ENCODE measurements at places on chromosomes 3 and 15.

DNA sequence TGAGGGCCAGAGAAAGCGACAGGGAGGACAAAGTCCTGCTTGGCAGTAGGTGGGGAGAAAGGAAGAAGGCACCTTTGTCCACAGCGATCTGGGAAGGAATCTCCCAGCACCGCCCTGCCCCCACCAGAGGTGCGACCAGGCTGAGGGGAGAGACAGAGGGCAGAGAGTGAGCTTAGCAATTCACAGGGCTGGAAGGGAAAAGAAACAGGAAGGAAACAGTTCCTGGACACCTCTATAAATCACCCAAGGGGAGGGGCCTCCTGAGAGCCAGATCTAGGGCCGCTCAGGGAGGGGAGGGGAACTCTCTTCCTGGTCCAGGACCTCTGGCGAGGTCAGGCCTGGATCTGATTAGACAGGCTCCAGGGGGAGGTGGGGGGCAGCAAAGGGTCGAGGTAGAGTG is 35.4 kb downstream of the RNU5B-1 start:
- no peaks in the 10 kb centered on the region for H3K36me3 ChIP-seq
- no peak overlapping the region for H3K4me3 ChIP-seq
- no peak for DNase-seq
- H3K27ac ChIP-seq: no peak overlapping the region
- no peaks in the 10 kb centered on the region for H3K4me1 ChIP-seq
- peaks cover 75% of the 10 kb centered on the region for H3K27me3 ChIP-seq

DNA sequence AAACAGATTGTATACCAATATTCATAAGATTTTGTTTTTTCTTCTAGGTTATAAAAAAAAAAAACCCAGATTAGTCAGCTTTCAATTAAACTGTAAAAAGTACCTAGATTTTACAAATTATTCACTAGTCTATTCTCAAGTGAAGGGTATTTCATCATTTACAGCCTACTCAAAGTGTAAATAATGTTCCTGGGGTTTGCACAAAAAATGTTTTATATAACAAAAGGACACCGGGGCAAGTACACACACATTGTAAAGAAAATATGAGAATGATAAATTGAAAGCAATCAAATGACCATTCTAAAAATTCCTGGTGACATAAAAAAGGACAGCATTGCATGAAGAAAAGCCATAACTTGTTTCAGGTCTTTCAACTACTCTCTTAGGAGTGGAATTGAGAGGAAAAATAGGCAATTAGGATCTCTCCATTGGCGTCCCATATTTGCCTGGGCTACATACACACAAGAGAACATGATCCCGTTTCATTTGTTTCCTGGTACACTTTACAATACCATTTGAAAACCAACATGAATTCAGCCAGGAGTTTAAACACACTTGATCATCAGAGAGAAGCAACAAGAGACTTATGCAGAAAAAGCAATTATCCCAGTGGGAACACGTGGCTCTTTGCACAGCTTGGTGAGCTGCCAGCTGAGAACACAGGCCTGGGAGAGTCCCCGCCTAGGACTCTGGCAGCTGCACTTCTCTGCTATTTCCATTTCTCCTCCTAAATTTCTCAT is 1039.2 kb downstream of the ROBO1 start:
- peaks cover 2% of the 10 kb centered on the region for H3K4me1 ChIP-seq
- no peaks in the 10 kb centered on the region for H3K27me3 ChIP-seq
- DNase-seq: peak; percentile 56
- H3K27ac ChIP-seq: no peak overlapping the region

- no peaks in the 10 kb centered on the region for H3K36me3 ChIP-seq
- no peak overlapping the region for H3K4me3 ChIP-seq
- no peak for DNase-seq
Observed at GRCh38 chr3:177751770-177752169, 554.5 kb upstream of the TBL1XR1 start.

- H3K36me3 ChIP-seq: peaks cover 4% of the 10 kb centered on the region
- H3K27me3 ChIP-seq: no peaks in the 10 kb centered on the region
- peaks cover 11% of the 10 kb centered on the region for H3K4me1 ChIP-seq
- no peak overlapping the region for H3K27ac ChIP-seq
Observed at GRCh38 chr15:51878446-51879386, 49.3 kb downstream of the TMOD3 start.

DNA sequence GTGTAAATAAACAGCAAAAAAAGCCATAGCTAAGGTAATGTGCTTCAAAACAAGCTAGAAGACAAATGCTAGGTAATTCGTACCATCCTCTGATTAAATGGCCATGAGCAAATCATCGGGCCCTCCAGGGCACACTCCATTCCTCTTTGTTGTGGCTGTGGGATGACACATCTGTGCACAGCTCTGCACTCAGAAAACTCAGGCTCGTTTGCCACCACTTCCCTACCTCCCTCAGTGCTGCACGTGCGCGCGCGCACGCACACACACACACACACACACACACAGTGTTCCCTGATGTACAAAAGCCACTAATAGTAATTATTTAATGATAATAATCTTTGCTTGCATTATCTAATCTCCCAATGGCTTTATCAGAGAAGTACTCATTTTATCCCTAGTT is 336.6 kb downstream of the FEZF2 start:
- no peak overlapping the region for H3K27ac ChIP-seq
- no peaks in the 10 kb centered on the region for H3K27me3 ChIP-seq
- no peak overlapping the region for H3K4me3 ChIP-seq
- no peaks in the 10 kb centered on the region for H3K4me1 ChIP-seq
- no peak for DNase-seq

GRCh38 chr3:30305021-30305420 is 301.4 kb upstream of the TGFBR2 start:
- H3K27me3 ChIP-seq: no peaks in the 10 kb centered on the region
- DNase-seq: no peak
- H3K36me3 ChIP-seq: no peaks in the 10 kb centered on the region
- peaks cover 5% of the 10 kb centered on the region for H3K4me1 ChIP-seq
- H3K4me3 ChIP-seq: no peak overlapping the region

DNA sequence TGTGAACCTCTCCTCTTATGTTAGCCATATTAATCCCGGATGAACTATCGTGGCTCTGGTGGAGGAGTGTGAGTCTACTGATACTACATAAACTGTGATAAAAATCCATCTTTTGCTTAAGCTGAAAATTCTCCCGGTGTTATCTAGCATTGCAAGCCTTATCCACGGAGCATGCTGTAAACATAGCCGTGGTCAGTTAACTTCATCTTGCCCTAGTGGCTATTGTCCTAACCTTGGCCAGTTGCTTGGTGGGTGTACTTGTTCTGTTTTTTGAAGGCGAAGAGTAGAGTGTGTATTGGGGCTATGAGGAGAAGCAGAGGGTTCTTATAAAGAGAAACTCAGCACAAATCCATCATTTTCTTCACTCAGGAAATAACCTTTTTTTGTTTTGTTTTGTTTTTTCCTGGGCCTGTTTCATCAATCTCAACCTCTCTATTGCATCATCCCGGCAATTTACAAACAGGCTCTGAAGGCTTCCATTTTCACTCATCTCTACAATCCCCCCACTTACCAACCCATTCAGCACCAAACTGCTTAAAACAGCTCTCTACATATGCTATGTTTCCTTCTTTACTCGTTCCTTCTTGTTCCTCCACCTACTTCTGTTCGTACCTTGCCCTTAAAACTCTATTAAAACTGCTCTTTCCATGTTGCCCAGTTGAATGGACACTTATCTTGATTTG is 135.5 kb upstream of the PTX3 start:
- H3K4me3 ChIP-seq: no peak overlapping the region
- H3K27me3 ChIP-seq: no peaks in the 10 kb centered on the region
- no peaks in the 10 kb centered on the region for H3K36me3 ChIP-seq

- H3K4me3 ChIP-seq: peak overlapping the region; percentile 61
- no peak for DNase-seq
- H3K27me3 ChIP-seq: no peaks in the 10 kb centered on the region
- H3K36me3 ChIP-seq: no peaks in the 10 kb centered on the region
- 0 out of 2 replicates have a peak, but pooled peaks cover 2% of the 10 kb centered on the region for H3K4me1 ChIP-seq
Observed at GRCh38 chr15:36579792-36580431, 486 bp downstream of the CDIN1 start.

GRCh38 chr3:69236812-69237707 is 114.7 kb upstream of the LMOD3 start:
- peaks cover 43% of the 10 kb centered on the region for H3K27me3 ChIP-seq
- no peak for DNase-seq
- no peak overlapping the region for H3K27ac ChIP-seq
- no peaks in the 10 kb centered on the region for H3K36me3 ChIP-seq
- no peaks in the 10 kb centered on the region for H3K4me1 ChIP-seq

DNA sequence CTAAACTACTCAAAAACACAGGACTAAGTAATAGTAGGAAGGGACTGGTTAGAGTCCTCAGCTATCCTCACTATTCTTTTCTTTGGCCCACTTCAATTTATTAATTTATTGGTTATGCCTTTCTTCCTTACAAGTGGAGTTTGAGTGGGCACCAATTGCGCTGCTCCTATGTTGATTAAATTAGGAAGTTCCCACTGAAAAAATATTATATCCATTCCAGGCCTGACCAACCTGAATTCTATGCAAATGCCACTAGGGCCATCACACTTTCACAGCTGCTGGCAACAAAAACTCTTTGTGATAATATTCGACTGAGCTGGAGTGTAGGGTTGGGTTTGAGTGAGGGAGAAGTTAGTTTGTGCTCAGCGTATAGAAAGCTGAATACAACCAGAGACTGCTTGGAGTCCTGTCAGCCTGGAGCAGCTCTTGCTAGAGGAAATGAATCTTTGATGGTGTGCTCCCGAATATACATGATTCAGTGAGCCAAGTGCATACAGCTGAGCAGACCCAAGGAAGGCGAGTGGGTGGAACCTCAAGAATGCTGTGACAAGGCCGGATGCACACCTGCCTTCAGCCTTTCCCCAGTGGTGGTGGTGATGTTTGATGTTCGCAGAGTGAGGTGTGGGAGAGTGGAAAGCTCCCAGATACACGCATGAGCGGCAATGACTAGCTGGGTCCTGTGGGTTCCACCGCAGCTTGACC is 1.5 kb downstream of the ARHGEF3 start:
- H3K4me3 ChIP-seq: no peak overlapping the region
- peaks cover 6% of the 10 kb centered on the region for H3K4me1 ChIP-seq
- no peaks in the 10 kb centered on the region for H3K36me3 ChIP-seq
- DNase-seq: no peak
- H3K27me3 ChIP-seq: peaks cover 5% of the 10 kb centered on the region

DNA sequence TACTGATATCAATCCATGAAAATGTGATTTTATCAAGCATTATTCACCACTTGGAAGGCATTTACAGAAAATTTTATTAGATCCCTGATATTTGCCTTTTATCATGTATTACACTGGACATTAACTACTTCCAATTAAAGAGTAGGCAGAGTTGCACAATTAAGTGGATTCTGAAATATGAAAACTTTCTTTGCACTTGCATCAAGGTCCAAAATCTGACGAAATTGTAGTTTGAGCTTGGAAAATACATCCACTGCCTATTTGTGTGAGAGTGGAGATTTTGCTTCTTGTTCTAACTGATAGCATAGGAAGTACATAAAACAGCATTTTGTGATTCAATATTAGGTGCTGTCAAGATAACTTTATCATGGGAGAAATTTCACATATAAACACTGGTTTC is 49.6 kb upstream of the SLC12A8 start:
- no peak overlapping the region for H3K4me3 ChIP-seq
- no peak overlapping the region for H3K27ac ChIP-seq
- no peaks in the 10 kb centered on the region for H3K27me3 ChIP-seq
- H3K4me1 ChIP-seq: no peaks in the 10 kb centered on the region

GRCh38 chr15:96409215-96410138 is 79.0 kb downstream of the NR2F2 start:
- peaks cover 79% of the 10 kb centered on the region for H3K27me3 ChIP-seq
- peak; percentile 5 for DNase-seq
- H3K27ac ChIP-seq: no peak overlapping the region
- peaks cover 2% of the 10 kb centered on the region for H3K4me1 ChIP-seq
- peak overlapping the region; percentile 10 for H3K4me3 ChIP-seq

DNA sequence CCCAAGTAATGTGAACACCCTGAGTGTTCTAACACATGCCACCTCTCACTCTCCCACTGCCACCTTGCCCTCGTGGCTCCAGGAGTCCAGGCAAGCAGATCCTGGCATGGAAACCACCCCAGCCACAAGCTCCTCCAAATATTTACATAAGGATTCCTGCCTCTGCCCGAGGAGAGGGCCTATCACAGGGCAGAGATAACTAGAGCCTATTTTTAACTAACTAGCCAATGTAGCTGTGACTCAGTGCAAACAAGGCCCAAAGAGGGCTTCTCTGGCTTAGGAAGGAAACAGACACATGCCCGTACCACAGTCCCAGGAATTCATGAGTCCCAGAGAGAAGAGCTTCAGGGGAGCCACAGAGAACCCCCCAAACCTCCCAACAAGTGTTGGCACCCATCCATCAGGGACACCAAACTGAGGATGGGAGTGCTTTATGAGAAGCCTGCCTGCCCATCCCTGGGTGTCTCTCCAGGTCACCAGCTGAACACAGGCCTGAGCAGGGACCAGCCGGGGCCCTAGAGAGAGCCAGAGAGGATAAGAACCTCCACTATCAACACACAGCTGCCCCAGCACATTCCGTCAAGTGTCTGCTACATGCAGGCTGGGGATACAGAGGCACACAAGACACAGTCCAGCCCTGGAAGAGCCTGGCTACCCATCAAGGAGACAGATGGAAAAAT is 9.2 kb downstream of the FYCO1 start:
- peaks cover 51% of the 10 kb centered on the region for H3K4me1 ChIP-seq
- no peaks in the 10 kb centered on the region for H3K27me3 ChIP-seq
- DNase-seq: peak; percentile 87
- peak overlapping the region; percentile 93 for H3K27ac ChIP-seq

GRCh38 chr3:112382543-112383160 is 49.7 kb downstream of the CD200 start:
- no peaks in the 10 kb centered on the region for H3K27me3 ChIP-seq
- H3K4me1 ChIP-seq: peaks cover 10% of the 10 kb centered on the region
- H3K27ac ChIP-seq: no peak overlapping the region
- H3K36me3 ChIP-seq: no peaks in the 10 kb centered on the region
- no peak for DNase-seq

DNA sequence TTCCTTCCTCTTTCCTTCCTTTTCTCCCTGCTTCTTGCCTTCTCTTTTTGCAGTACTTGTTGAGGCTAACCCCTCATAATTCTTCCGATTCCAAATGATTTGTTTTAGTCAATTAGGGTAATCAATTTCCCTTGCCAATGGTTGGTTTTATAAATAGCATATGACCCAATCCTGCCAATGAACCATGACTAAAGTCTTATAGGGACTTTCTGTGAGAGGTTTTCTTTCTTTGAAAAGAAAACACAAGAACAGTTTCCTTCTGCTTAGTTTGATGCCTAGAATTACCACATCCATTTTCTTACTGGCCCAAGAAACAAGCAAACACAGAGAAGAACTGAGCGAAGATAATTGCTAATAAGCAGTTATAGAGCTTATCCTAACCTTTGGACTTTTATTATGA is 292.5 kb upstream of the SATB1 start:
- no peak overlapping the region for H3K4me3 ChIP-seq
- H3K36me3 ChIP-seq: no peaks in the 10 kb centered on the region
- DNase-seq: no peak
- no peak overlapping the region for H3K27ac ChIP-seq

- H3K27me3 ChIP-seq: no peaks in the 10 kb centered on the region
- H3K27ac ChIP-seq: no peak overlapping the region
- 0 out of 2 replicates have a peak, but pooled peaks cover 1% of the 10 kb centered on the region for H3K36me3 ChIP-seq
- peaks cover 22% of the 10 kb centered on the region for H3K4me1 ChIP-seq
Observed at GRCh38 chr3:71228156-71228866, 355.2 kb downstream of the FOXP1 start.
